Glomerular endothelial cell (primary cell): ENCODE measurements at places on chromosomes 7 and 10. TPM values are rescaled to one million over a fixed set of nuclear protein-coding genes. Genes with fewer than 3 reads are reported as not detected.

DNA sequence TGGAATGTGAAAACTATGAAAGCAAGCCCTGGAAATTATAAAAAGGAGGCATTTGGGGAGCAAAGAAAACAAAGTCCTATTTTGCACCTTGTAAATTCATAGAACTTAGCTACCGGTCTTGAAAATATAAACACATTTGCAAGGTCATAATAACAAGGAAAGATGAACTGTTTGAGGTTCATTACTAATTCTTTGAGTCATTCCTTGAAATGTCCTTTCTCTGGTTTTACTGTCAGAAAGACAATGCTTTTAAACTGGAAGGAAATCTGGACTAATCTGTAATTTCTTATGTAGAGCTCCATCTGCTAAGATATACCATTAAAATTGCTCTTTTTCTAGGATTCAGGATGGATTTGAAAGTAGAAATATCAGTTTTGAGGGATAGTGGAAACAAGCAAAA is 1.4 kb downstream of the ERLIN1 start:
- DNase-seq: no peak

- no peak for DNase-seq
Measured at GRCh38 chr10:45373576-45374349, at the start of gene ALOX5. TSS of gene ALOX5 (plus strand) at chr10:45374216. CDS start at chr10:45374280, 64 bp downstream.

GRCh38 chr7:100008525-100008924 is 6.9 kb upstream of the ZKSCAN1 start:
- no peak for DNase-seq

GRCh38 chr10:72692744-72692993 is 726 bp downstream of the MCU start:
- no peak for DNase-seq

- DNase-seq: no peak
Measured at GRCh38 chr10:115827231-115828009, 445.6 kb downstream of the GFRA1 start.

GRCh38 chr10:110456523-110457091 is 41.1 kb upstream of the DUSP5 start:
- no peak for DNase-seq

DNA sequence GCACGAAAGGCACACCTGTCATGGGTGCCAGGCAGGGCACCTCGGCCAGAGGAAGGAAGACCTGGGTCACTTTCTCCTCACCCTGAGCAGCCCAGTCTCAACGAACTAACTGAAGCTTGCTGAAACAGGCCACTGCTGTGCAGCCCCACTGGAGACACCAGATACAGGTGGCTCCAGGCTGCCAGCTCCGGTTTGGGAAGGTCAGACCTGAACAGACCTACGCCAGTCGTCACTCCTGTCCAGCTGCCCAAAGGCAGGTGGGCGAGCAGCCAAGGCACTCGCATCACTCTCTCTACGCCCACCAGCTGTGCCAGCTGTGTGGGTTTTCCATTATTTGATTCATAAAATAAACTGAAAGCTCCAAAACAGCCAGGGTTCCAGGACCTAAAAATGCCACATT is 256.1 kb downstream of the ZMYND11 start:
- no peak for DNase-seq

- no peak for DNase-seq
Measured at GRCh38 chr10:2188371-2188770, 451.0 kb upstream of the ADARB2 start.

DNA sequence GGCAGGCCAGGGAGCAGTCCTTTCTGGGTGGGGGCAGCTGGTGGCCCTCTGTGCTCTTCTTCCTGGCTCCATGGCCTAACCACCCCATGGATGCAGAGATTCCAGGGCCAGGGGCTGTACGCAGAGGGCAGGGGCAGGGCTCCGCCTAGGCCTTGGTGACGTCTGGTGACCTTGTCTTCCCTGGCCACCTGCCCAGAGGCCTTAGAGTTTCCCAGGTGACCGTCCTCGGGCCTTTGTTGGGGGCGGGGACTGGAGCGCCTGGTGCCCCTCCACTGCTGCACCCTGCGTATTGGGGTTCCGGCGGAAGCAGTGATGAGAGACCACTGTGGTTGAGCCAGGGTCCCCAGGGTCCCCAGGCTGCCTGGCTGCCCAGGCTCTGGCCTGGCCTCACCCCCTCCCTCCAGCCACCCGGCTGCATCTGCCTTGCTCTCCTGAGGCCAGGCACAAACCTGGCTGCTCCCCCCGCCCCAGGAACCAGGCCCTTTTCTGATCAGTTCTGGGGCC is 10.3 kb downstream of the PWWP2B start:
- no peak for DNase-seq

DNA sequence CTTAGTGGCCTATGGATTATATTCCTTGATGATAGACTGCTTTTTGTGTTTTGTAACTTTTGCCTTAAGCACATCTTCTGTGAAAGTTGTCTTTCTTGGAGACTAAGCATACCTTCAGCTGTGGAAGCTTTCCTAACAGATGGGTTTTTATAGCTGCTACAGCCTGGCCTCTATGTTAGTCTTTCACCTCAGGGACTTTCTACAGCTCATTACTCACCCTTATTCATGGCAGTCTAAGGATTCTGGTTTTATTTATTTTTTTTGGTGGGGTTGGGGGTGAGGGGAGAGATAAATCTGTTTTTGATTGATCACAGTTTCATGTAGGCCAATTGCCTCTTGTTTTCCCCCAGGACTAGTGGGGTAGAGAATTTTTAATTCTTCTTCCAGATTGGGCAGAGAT is 219.9 kb downstream of the DKK1 start:
- DNase-seq: no peak

- DNase-seq: no peak
Measured at GRCh38 chr7:148304083-148304335, 286.6 kb upstream of the C7orf33 start.

- no peak for DNase-seq
Measured at GRCh38 chr7:90604383-90604782, 8.3 kb downstream of the CDK14 start.

DNA sequence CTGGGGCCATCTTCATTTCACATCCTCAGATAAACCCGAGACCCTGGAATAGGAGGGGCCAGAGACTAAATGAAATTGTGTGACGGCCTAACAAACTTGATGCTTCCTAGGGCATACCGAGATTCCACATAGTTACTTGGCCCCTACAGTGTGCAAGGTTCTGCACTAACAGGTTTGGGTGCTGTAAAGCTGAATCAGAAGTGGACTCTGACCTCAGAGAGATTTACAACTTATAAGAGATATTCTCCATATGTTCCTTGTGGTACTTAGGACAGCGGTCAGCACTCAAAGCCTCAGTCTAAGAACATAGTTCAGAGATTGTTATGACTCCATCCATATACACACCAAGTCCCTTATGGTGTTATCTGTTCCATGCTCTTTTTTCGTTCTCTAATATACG is 55.1 kb upstream of the FHIP2A start:
- DNase-seq: no peak

DNA sequence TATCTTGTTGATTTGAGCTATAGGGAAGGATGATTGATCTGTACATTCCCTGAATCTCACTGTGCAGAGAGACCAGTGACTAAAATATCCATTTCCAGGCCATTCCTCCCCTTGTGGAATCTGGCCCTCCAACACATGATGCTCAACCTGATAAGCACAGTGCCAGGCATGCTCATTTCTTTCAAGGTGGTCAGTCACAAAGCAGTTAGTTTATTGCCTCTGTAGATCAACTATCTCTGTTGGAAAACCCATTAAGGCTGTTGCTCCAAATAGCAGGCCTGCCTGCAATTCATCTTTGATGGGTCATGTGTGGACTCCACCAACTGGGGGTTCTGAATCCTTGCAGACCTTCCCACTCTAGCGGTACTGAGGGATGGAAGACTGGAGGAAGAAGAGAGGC is 168.6 kb upstream of the FOXK1 start:
- no peak for DNase-seq

GRCh38 chr7:150357270-150357669 is 11.4 kb upstream of the REPIN1 start:
- no peak for DNase-seq

- DNase-seq: no peak
Measured at GRCh38 chr7:154347700-154348266, 295.6 kb downstream of the DPP6 start.

GRCh38 chr7:155676052-155676451 is 31.6 kb downstream of the RBM33 start:
- DNase-seq: no peak

UNCX gene
- total RNA-seq: not detected in 2 replicates

NPY4R2 gene
- 0.29 TPM in 1 of 2 replicates, not detected in the other for total RNA-seq

LRRC4 gene
- total RNA-seq: 0.10 and 1.3 TPM in 2 replicates

OIT3 gene
- total RNA-seq: 0.19 TPM in 1 of 2 replicates, not detected in the other

GLI3 gene
- 7.0 and 10.9 TPM in 2 replicates for total RNA-seq

CPA5 gene
- not detected in 2 replicates for total RNA-seq

KCNMA1 gene
- total RNA-seq: 6.7 and 11.4 TPM in 2 replicates

ERLIN1 gene
- total RNA-seq: 23.6 and 35.7 TPM in 2 replicates

CTAGE6 gene
- total RNA-seq: 0.39 and 0.88 TPM in 2 replicates
